Myocyte (in vitro differentiated cells): ENCODE measurements at places on chromosomes 1 and 21. TPM values are rescaled to one million over a fixed set of nuclear protein-coding genes. Genes with fewer than 3 reads are reported as not detected.

- no peak for DNase-seq
Observed at GRCh38 chr1:212467843-212468482, 35.2 kb downstream of the NENF start.

DNA sequence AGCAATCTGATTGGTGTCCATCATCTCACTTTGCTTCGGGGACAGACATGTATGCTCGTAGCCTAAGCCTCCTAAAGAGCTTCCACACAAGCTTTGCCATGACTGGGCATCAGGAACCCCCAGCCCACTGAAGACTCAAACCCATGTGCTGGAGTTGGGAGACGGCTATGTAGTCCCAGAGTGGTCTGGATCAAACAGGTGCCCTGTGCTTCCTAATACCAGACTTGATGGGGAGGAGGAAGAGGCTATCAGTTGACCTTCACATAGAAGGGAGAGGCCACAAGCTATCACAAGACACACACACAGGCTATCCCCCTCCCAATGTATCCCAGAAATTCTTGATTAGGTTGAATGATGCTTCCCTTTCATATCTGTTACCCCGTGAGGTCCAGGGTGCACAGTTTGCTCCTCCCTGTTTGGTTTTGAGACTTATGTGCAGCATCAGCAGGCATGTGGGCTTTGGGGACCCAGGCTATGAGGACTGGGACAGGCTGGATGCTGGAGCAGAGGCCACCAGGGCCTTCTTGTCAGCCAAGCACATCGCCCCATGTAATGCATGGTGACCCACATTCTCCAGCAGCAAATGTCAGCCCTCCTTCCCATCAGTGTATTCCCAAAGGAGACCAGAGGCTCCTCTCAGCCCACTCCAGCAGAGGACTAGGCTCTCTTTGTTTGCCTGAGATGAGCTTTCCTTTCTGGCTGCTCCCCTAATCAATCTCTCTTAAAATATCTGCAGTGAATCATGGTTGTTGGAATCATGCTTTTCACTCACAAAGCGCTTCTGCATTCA lies 159.8 kb downstream of the GRIK3 start:
- no peak for DNase-seq

DNA sequence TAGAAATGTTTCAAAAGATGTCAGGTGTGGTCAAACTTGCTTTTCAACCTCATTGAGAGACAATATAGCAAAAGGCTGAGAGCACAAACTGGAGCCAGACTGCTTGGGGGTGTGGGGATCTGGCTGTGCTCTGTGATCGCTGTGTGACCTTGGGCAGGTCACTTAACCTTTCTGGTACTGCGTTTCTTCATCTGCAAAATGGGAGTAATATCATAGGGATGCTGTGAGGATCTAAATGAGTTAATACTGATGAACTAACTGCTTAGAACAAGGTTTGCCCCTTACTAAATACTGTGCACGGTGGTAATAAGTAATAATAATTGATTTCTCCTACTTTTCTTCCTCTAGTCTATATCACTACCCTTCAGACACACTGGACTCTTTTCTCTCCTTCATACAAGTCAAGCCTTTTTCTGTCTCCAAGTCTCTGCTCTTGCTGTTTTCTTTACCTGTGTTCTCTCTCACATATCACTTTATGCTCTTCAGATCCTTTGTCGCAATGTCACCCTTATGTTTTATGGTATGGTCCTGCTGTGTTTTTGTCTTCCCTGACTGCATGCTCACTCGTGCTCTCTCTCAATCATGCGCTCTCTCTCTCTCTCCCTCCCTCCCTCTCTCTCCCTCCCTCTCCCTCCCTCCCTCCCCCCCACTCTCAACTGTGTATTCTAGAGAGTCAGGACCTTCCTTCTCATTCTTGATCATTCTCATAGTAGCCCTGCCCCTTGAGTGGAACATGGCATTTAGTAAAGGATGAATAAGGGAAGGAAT lies 3.3 kb downstream of the MGST3 start:
- no peak for DNase-seq

DNA sequence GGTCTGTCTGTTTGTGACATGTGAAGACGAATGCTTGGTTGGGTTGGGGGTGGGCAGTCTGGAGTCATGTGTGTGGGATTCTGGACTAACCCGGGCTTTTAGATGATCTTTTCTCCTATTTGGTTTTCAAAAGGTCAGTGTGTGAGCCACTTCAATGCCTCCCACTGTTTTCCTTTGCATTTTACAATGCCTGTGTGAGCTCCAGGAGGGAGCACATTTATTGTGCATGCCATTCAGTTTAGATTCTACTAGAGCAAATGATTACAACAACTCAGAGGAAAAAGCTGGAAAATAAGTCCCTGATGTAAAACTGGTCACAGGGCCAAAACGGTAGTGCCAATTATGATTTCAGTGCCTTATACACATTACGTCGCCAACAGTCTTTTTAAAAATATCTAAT lies 90.9 kb downstream of the LYPLAL1 start:
- no peak for DNase-seq

DNA sequence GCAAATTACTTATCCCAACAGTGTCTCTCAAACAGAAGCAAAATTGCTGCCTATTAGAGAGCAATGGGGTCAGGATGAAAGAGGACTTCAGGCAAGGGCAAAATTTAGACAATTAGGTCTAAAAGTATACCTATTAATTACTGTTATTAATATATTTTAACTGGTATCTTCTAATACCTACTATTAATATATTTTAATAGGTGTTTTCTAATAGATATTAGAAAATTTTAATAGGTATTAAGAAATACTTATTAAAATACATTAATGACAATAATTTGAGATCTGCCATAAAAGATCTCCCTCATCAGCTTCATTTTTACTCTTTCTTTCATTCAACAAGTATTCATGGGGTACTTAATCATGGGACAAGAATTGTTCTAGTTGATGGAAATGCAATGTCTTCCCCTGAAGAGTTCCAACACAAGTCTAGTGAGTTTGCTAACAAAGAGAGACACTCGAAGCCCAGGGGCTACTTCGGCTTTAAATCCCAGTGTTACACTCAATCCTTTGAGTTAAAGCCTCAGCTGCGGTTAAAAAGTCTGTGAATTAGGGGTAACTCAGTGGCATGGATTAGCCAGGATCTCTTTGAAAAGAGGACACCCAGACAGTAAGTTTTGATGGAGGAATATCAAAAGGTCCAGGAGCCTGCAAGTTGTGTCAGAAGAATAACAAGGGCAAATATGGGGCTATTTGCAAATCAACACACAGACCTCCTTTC lies 44.1 kb downstream of the STYXL2 start:
- no peak for DNase-seq

Gene OR2L8
- total RNA-seq, result not detected in 2 replicates
